ENCODE measurements at places on chromosomes 13 and 19.

GRCh38 chr19:51386882-51387520, 773 bp downstream of the LIM2 start:
- no peak for DNase-seq
- peaks cover 26% of the 10 kb centered on the region for H3K4me1 ChIP-seq
- no peak overlapping the region for H3K27ac ChIP-seq
- H3K27me3 ChIP-seq = no peaks in the 10 kb centered on the region
- no peaks in the 10 kb centered on the region for H3K36me3 ChIP-seq

DNA sequence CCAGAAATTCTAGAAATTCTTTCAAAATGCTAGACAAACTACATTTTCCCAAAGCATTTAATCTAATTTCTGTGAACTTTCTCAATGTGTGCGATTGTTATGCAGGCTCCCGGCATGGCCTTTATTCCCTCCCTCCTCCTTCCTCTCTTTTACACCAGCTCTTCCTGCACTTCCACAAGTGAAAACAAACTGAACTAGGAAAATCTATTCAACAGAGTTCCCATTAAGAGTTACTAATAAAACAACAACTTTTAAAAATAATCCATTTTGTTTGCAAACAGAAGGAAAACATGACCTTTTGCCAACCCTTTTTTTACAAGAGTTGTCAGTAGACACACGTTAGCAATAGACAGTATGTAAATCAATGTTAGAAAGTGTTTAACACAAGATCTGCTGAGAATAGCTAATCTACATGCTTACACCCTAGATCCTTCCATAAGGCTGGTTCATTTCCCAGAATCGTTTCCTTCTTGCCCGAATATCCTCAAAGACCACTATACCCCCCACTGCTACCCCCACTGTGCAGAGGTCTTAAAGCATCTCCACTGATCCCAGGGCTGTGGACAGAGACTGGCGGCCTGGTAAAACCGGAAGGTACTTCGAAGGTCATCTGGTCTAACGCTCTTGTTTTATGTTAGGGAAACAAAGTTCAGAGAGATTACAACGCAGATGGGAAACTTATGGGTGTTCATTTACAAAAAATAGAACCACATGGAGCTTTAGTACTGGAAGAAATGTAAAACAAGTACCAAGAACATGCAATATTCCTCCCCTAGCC, 98.0 kb downstream of the FOXO1 start:
- H3K27ac ChIP-seq = no peak overlapping the region
- H3K36me3 ChIP-seq = no peaks in the 10 kb centered on the region
- DNase-seq = no peak
- H3K4me3 ChIP-seq = no peak overlapping the region
- no peaks in the 10 kb centered on the region for H3K27me3 ChIP-seq
- peaks cover 3% of the 10 kb centered on the region for H3K4me1 ChIP-seq

DNA sequence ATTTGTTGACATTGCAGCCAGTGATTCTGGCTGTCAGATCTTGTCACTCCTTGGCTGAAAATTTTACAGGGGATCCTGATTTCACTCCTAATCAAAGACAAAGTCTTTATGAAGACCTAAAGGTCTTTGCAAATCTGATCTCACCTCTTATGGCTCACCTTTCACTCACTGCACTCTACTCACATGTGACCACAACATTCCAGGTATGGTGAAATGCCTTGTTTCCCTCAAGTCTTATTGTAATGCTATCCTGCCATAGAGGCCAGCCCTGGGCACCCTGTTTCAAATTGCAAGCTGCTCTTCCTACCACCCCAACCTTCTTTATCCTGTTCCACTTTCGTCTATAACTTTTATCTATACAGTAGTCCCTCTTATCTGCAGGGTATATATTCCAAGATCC, 200.1 kb downstream of the NDFIP2 start:
- DNase-seq = no peak
- no peaks in the 10 kb centered on the region for H3K4me1 ChIP-seq
- H3K27ac ChIP-seq = no peak overlapping the region
- no peaks in the 10 kb centered on the region for H3K36me3 ChIP-seq
- no peak overlapping the region for H3K4me3 ChIP-seq

DNA sequence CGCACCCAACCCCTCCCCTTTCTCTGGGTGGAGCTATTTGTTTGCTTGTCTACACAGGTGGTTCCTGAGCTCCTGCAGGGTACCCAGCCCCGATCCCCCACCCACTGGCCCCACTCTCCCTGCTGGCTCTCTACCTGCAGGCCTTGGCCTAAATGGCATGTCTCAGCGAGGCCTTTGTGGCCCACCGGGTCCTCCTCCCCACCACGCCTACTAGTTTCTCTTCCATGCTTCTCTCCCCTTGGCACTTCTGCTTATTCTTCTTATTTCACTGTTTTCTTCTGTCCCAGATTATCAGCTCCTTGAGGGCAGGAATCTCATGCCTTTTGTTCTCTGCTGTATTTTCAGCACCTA, 57.4 kb upstream of the ZNF536 start:
- no peak overlapping the region for H3K27ac ChIP-seq
- H3K36me3 ChIP-seq = no peaks in the 10 kb centered on the region
- H3K4me1 ChIP-seq = peaks cover 10% of the 10 kb centered on the region

GRCh38 chr19:52664461-52664860, 26.3 kb upstream of the ZNF83 start:
- no peak overlapping the region for H3K27ac ChIP-seq
- H3K27me3 ChIP-seq = no peaks in the 10 kb centered on the region
- no peaks in the 10 kb centered on the region for H3K36me3 ChIP-seq
- DNase-seq = peak; percentile 57
- H3K4me3 ChIP-seq = no peak overlapping the region

- no peak overlapping the region for H3K4me3 ChIP-seq
- H3K27me3 ChIP-seq = no peaks in the 10 kb centered on the region
- DNase-seq = no peak
- H3K27ac ChIP-seq = no peak overlapping the region
- H3K36me3 ChIP-seq = no peaks in the 10 kb centered on the region
These were observed 2.7 kb downstream of the ADGRE5 start for GRCh38 chr19:14383661-14384555.

DNA sequence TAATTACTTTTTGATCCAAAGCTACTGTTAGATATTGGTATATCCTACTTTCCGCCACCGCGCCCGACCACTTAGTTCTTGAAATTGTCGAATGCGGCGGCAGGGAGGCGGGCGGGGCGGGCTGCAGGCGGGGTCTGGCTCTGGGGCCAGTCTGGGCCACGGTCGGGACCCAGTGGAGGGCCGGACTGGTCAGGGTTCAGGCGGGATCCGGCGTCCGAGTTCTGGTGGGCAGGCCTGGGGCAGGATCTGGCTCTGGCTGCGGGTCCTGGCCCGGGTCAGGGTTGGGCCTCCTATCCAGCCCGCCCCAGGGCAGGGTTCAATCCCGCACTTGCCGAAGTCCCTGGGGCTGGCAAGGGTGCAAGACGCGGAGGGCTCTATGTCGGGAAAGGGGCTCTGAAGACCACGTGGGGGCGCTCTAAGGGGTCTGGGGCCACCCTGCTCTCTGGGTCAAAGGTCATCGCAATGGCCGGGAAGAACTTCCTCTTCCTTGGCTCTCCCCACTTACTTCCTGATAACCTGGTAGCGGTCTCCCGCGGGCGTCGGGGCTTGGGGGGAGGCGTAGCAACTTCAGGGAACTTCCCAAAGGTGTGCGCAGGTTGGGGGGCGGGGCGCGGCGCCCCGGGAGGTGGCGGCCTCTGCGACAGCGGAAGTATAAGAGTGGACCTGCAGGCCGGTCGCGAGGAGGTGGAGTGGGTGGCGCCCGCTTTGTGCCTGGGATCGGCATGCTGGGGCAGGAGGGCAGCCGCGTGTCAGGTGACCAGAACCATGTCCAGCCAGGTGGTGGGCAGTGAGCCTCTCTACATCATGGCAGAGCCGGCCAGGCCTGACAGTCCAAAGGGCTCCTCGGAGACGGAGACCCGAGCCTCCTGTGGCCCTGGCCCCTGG, 83.4 kb downstream of the MRPL57 start:
- no peak for DNase-seq
- no peak overlapping the region for H3K27ac ChIP-seq
- no peaks in the 10 kb centered on the region for H3K36me3 ChIP-seq
- H3K4me3 ChIP-seq = no peak overlapping the region
- no peaks in the 10 kb centered on the region for H3K27me3 ChIP-seq

GRCh38 chr13:21453387-21454081, 5.6 kb downstream of the ZDHHC20 start:
- H3K4me3 ChIP-seq = no peak overlapping the region
- peaks cover 17% of the 10 kb centered on the region for H3K4me1 ChIP-seq
- H3K27me3 ChIP-seq = no peaks in the 10 kb centered on the region
- H3K36me3 ChIP-seq = no peaks in the 10 kb centered on the region

- no peaks in the 10 kb centered on the region for H3K4me1 ChIP-seq
- H3K4me3 ChIP-seq = no peak overlapping the region
- no peak overlapping the region for H3K27ac ChIP-seq
- H3K27me3 ChIP-seq = no peaks in the 10 kb centered on the region
- no peaks in the 10 kb centered on the region for H3K36me3 ChIP-seq
These were observed 79.5 kb upstream of the SERP2 start for GRCh38 chr13:44293908-44294735.

- no peak overlapping the region for H3K27ac ChIP-seq
- H3K4me3 ChIP-seq = no peak overlapping the region
- H3K27me3 ChIP-seq = no peaks in the 10 kb centered on the region
- peaks cover 17% of the 10 kb centered on the region for H3K4me1 ChIP-seq
These were observed 1154.6 kb downstream of the OLFM4 start for GRCh38 chr13:54183166-54183565.

DNA sequence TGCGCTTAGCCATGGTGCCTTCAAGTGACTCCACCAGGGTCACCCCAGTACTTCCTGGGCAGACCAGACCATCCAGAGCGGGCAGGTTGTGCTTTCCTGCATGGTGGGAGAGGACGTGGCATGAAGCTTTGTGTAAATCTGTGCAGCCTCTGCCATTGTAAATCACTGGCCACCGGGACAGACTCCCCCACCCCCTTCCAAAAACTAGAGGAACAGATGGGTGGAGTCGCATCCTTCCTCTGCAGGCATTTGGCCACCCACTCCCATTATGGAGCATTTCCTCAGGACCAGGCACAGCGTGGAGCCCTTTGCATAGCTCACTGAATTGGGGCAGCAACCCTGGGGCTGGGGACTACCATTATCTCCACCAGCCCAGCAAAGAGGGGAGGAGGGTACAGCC, 8.2 kb downstream of the BCKDHA start:
- no peak overlapping the region for H3K4me3 ChIP-seq
- no peaks in the 10 kb centered on the region for H3K27me3 ChIP-seq
- H3K27ac ChIP-seq = no peak overlapping the region

DNA sequence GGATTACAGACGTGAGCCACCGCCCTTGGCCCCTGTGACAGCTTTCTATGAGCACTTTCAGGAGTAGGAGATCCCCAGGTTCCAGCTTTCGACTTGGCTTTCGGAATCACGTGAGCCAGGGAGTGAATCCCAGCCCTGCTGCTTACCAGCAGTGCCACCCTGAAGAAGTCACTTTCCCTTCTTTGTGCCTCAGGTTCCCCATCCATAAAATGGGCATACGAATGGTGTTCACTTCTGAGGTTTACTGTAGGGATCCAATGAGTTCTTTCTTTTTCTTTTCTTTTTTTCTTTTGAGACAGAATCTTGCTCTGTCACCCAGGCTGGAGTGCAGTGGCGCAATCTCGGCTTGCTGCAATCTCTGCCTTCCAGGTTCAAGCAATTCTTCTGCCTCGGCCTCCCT, 4.3 kb upstream of the HOMER3 start:
- no peak overlapping the region for H3K4me3 ChIP-seq
- no peak overlapping the region for H3K27ac ChIP-seq

- no peaks in the 10 kb centered on the region for H3K4me1 ChIP-seq
- H3K27me3 ChIP-seq = no peaks in the 10 kb centered on the region
- H3K36me3 ChIP-seq = no peaks in the 10 kb centered on the region
- no peak overlapping the region for H3K27ac ChIP-seq
These were observed 19.5 kb downstream of the CHST8 start for GRCh38 chr19:33641261-33641660.

- no peak for DNase-seq
- no peaks in the 10 kb centered on the region for H3K4me1 ChIP-seq
- no peak overlapping the region for H3K4me3 ChIP-seq
- no peak overlapping the region for H3K27ac ChIP-seq
- no peaks in the 10 kb centered on the region for H3K36me3 ChIP-seq
These were observed 188.1 kb downstream of the UGGT2 start for GRCh38 chr13:95865080-95865615.

- H3K4me3 ChIP-seq = no peak overlapping the region
- no peaks in the 10 kb centered on the region for H3K36me3 ChIP-seq
- H3K27me3 ChIP-seq = peaks cover 44% of the 10 kb centered on the region
- H3K27ac ChIP-seq = no peak overlapping the region
These were observed 7.1 kb downstream of the LIPE start for GRCh38 chr19:42420055-42420544.

- no peak overlapping the region for H3K27ac ChIP-seq
- no peaks in the 10 kb centered on the region for H3K36me3 ChIP-seq
- DNase-seq = no peak
- H3K4me1 ChIP-seq = peaks cover 10% of the 10 kb centered on the region
These were observed 65.3 kb upstream of the SERTM1 start for GRCh38 chr13:36608474-36608873.

DNA sequence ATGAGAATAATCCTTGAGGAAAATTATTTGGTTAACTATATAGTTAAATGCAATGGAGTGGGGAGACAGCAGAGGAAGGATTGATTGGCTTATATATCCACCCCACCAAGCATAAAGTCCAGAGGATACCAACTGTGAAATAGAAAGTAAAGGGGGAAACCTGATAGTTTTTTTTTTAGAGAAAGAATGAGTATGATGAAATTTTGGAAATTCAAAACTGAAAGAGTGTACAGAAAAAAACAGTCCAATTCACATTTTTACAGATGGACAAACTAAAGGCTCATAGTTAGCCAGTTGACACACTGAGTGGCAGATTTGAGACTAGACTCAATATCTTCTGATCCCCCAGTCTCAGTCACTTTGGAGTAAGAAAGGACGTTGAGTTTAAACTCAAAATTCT, 51.1 kb downstream of the FNDC3A start:
- no peak overlapping the region for H3K27ac ChIP-seq
- DNase-seq = no peak
- H3K36me3 ChIP-seq = peaks cover 12% of the 10 kb centered on the region
- H3K4me1 ChIP-seq = no peaks in the 10 kb centered on the region

DNA sequence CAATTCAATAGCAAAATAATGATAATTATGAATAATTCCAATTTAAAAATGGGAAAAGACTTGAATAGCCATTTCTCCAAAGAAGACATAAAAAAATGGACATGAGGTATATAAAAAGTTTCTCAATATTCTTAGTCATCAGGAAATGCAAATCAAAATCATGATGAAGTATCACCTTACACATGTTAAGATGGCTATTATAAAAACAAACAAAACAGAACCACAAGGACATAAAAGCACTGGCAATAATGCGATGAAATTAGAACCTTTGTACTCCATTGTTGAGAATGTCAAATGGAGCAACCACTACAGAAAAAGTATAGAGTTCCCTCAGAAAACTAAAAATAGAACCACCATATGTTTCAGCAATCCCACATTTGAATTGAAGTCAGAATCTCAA, 1186.1 kb downstream of the SLITRK5 start:
- no peaks in the 10 kb centered on the region for H3K36me3 ChIP-seq
- no peaks in the 10 kb centered on the region for H3K27me3 ChIP-seq
- no peak for DNase-seq
- H3K27ac ChIP-seq = no peak overlapping the region

- peak; percentile 63 for DNase-seq
- H3K27me3 ChIP-seq = no peaks in the 10 kb centered on the region
- no peaks in the 10 kb centered on the region for H3K4me1 ChIP-seq
- H3K36me3 ChIP-seq = no peaks in the 10 kb centered on the region
These were observed 4.9 kb downstream of the ZAR1L start for GRCh38 chr13:32310134-32310706.

Measured in neural progenitor cell (in vitro differentiated cells).